HepG2 (cell line): ENCODE measurements at places on chromosomes 16 and 17.

- DNase-seq, result no peak
These were observed 17.1 kb upstream of the VPS4A start for GRCh38 chr16:69294051-69294450.

DNA sequence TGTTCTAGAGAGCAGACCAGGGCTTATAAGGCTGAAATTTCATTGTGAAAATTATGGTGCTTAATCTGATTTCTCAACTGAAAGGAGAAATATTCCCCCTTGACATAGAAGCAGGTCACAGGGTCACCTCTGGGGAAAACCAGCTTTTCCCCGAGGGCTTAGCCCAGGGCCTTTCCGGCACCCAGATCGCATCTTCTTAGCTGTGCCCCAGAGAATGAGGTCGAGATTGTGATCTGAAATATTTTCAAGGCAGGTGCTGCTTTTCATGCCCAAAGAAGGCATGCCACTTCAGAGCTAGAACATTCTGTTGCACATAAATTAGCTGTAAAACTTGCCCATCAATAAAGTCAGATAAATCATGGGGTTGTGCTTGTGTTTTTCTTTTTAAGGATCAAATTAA, 25.4 kb upstream of the ARHGAP17 start:
- DNase-seq, result no peak

- no peak for DNase-seq
These were observed 39.9 kb upstream of the ABCC11 start for GRCh38 chr16:48287239-48287638.

GRCh38 chr16:28845293-28845692, 855 bp downstream of the TUFM start:
- peak; percentile 64 for DNase-seq

- DNase-seq, result no peak
These were observed 22.9 kb upstream of the SLC12A3 start for GRCh38 chr16:56842133-56842532.

GRCh38 chr17:29733166-29733565, 110.5 kb upstream of the CORO6 start:
- DNase-seq, result no peak

- no peak for DNase-seq
These were observed 142.5 kb downstream of the PARN start for GRCh38 chr16:14487579-14487978.

- no peak for DNase-seq
These were observed 23.6 kb downstream of the C16orf90 start for GRCh38 chr16:3471518-3472176.

DNA sequence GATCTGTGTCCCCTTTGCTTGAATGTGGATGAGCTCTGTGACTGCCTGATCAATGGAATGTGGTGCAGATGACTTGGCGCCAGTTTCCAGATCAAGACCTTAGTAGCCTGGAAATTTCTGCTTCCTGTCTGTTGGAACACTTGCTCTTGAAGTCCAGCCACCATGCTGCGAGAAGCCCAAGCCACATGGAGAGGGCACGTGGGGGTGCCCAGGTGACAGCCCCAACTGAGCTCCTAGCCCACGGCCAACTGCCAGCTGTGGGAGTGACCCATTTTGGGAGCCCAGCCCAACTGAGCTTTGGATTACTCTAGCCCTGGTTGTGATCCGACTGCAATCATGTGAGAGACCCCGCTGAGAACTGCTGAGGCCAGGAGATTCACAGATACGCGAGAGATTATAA, 3.3 kb upstream of the ITGAM start:
- no peak for DNase-seq

- DNase-seq, result no peak
These were observed 67.2 kb downstream of the USP22 start for GRCh38 chr17:20975566-20975965.

GRCh38 chr17:49621420-49621819, 45.7 kb downstream of the NXPH3 start:
- DNase-seq, result no peak

- DNase-seq, result no peak
These were observed 22.3 kb downstream of the SMARCE1 start for GRCh38 chr17:40625311-40625710.

DNA sequence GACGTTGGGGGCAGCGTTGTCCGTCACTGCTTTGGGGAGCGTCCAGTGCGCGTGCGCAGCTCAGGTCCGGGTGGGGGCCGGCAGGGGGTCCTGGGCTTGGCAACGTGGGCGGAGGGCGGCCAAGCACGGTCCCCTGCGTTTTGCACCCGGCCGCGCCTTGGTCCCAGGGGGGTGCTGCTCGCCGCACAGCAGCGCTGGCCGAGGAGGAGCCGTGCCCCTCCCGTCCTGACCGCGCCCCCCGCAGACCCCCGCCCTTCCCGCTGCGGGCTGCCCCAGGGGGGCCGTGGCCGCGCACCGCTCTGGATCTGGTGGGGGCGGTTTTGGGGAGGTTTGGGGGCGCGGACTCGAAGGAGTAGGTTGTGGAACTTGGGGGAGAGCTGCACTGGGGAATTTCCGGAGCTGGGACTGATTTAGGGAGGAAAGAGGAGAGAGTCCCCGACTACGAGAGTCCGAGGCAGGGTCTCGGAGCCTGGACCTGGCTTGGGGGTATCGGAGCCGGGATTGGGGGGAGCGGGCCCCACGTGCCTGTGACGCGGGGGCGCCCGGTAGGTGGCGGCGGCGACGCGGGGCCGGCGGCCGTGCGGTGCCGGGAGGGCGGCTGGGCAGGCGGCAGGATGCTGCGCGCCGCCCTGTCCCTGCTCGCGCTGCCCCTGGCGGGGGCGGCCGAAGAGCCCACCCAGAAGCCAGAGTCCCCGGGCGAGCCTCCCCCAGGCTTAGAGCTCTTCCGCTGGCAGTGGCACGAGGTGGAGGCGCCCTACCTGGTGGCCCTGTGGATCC, at the start of gene SLC9A5:
Gene SLC9A5, plus strand, starts transcription at position 579 of the 777 bp plus-strand sequence. Its CDS starts 36 bp downstream, at position 615.
- DNase-seq, result no peak

GRCh38 chr17:49554694-49555494, 20.8 kb upstream of the NXPH3 start:
- no peak for DNase-seq

GRCh38 chr17:80481284-80482057, 5.1 kb upstream of the NPTX1 start:
- DNase-seq, result no peak

GRCh38 chr17:7289256-7290032, 5.0 kb downstream of the YBX2 start:
- no peak for DNase-seq

DNA sequence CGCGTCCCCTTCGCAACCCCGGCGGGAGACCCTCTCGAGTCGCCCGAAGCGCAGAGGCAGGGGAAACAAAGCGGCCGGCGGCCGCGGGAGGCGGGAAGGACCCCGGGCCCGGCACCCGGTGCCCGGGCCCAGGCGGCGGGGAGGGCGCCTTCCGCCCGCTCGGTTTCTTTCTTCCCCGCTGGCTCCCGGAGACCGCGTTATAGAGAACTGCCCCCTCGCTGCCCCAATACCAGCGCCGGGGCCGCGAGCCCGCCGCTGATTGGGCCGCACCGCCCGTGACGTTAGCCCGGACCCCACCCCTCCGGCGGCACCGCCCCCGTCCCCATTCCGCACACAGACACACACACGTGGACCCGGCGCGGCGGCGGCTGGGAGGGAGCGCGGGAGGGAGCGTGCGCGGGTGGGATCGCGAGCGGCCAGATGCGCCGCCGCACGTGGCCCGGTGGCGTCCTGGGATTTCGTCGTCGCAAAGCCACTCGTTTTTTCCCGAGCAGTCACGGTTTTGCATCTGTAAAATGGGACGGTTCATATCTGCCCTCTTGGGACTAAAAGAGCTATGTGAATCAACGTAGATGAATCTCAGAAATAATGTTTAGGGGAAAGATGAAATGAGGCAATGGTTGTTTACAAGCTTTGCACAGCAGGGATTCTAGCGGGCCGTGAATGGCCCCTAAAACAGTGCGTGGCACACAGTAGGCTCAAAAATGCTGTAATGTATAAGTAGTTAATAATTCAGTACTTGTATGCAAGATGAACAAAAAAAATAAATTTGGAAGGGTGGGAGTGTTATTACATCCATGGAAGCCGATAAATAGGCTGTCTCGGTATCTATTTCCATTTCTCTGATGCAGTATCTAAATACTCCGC, at the start of gene EPOP:
Gene EPOP, minus strand, starts transcription at position 209 of the 867 bp plus-strand sequence. CDS start 462 bp downstream, outside the sequence.
- peak; percentile 86 for DNase-seq

DNA sequence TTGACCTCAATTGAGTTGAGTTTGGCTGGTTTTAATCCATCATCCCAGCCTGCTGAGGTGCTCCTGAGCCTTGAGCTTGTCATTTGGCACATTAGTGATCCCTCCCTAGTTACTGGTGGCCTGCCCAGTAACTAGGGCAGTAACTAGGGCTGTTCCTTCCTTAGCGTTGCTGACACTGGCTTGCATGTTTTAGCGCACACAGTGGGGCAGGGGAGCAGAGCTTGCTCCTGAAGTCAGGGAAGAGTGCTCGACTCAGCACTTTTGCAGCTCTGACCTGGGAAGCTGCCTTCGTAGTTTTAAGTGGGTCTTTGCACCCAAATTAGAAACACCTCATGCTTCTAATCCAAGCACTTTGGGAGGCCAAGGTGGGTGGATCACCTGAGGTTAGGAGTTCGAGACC, 15.7 kb downstream of the CCDC42 start:
- DNase-seq, result no peak

- no peak for DNase-seq
These were observed 175.3 kb downstream of the NPIPB11 start for GRCh38 chr16:29231244-29231643.

DNA sequence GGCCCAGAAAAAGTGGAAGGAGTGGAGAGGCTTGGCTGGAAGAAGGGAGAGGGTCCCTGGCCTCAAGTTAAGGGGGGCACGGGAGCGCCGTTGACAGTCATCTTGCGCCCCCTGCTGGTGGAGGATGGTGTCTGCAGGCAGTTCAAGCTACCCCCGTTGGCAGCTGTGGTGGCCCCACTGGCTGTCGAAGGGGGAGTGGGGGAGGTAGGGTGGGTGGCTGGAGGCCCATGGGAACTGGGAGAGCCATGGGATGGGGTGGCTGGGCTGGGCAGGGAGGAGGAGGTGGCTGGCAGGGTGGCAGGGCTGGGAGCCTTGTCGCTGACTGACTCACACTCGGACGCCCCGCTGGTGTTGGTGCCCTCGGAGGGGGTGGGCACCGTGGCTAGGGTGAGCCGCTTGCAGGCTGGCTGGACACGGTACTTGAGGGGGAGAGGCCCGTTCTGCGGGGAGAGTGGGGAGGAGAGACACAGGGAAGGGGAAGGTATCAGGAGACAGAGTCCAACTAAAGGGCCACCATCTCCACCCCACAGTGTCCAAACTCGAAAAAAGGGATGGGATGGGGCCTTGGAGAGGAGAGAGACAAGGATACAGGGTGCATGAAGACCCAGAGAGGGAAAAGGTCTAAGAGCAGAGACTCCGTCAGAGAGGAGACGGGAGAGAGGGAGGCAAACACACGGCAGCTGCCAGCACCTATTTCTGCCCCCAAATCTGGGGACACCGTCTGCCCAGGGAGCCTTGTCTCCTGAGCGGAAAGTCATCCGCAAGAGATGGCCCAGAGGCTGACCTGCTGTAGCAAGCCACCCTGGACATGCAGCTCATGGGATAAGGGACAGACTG, 5.2 kb downstream of the CISD3 start:
- peak; percentile 33 for DNase-seq

DNA sequence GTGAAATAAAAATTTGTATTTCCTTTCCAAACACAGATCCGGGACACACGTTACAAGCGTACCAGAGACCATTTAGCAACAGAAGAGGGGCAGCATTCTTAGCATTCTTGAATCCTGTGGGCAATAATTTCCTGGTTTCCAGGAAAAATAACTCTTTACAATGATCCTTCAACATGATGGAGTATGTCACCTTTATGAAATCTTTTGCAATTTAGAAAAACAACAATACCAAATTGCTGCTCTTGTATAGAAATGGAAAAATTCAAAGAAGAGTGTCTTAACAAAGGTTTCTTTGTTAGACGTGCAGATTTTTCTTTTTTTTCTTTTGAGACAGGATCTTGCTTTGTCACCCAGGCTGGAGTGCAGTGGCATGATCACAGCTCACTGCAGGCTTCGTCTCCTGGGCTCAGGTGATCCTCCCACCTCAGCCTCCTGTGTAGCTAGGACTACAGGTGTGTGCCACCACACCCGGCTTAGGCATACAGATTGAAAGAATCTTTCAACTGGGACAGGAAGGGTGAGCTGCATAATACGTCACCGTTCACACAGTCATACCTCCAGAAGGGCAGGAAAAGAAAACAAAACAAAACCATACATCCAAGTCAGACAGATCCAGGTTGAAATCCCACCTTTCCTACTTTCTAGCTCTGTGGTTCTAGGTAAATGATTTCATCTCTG, 10.8 kb upstream of the GCSH start:
- peak; percentile 45 for DNase-seq
